ENCODE measurements at places on chromosomes 7 and 10.
A peak's percentile ranks its signal among the peaks of the same experiment; 100 is the strongest.

DNA sequence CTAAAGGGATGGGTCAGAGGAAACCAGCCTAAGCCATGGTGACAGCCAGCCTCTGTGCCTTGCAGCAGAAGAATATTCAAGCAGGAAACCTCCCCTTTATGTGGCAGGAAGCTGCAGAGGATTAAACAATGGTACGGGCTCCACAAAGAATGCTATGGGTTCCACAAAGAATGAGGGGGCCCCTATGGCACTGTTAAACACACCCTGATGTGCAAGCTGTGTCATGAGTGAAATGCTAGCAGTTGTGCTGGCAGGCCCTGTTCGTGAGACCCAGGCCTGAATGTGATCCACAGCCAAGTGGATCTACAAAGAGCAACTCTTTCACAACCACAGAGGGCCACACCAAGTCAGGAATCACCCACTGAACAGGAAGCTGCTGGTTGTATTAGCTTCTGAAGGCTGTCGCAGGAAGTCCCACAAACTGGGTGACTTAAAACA is 68.9 kb downstream of the MYOF start:
- DNase-seq: peak; percentile 41

DNA sequence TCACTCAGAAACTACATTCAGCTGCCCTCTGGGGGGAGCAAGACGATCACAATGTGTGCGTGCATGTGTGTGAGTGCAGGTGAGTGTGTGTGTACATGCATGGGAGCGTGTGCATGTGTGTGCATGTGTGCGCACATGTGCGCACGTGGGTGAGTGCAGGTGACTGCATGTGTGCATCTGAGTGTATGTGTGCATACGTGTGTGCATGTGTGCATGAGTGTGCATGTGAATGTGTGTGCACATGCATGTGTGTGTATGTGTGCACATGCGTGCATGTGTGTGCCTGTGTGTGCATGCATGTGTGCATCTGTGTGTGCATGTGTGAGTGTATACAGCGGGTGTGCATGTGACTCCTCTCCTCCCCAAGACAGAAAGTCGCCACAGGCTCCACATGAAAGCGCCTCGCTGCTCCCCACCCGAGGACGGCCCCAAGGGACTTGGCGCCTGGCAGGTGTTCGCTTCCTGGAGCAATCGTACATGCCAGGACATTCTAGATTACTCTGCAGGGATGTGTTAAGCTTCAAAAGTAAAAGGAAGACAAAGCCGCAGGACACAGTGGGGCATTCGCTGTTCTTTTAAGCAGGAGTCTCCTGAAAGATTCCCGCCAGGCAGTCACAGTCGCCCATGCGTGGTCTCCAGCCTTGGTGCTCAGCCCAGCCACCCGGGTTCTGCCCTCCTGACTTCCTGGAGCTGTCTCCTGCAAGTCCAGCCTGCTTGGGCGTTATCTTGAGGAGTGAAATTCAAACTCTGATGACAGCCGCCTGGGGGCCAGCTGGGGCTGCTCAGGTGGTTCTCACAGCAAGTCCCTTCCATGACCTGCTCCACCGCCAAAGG is 42.0 kb upstream of the ADGRA1 start:
- no peak for DNase-seq

DNA sequence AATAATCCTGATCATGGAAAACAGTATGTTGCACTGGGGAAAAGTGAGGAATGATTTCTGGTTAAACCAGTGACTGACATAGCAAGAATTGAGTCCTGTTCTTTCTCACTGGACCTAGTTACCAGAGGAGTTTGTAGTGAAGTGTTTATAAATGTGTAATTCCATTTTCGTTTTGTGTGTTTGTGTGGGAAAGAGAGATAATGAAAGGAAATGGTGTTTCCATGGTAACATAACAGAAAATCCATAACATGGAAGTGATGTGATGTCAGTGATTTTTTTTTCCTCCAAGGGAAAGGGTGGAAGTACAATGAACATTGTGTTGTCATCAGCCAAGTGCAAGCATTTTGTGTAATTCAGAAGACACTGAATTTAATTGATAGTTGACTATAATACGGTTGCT is 283.9 kb downstream of the PLXDC2 start:
- DNase-seq: no peak

- no peak for DNase-seq
These were observed 239.9 kb upstream of the ZNF32 start for GRCh38 chr10:43888586-43888985.

DNA sequence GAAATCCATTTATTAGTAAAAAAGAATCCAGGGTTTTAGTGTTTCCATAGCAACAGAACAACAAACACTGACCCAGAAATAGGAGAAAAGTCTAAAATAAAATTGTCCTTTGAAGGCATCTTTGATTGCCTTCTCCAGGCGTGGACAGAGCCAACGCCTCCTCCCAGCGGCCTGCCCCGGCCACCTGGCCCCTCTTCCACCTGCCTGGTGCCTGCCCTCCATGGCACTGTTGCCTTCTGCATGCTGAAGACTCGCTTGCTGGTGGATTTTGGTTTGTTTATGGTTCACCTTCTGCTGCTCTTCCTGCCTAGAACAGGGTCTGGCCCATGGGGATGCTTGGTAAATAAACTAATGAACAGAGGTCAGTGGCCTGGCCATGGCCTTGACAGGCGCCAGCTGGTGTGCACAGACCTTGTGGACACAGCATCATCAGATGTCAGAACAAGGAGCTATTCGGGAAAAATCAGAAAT is 107.4 kb downstream of the DYNC2I1 start:
- no peak for DNase-seq
